ENCODE measurements at places on chromosomes 2 and 18. TPM values are rescaled to one million over a fixed set of nuclear protein-coding genes. Genes with fewer than 3 reads are reported as not detected.

The VIL1 gene
- total RNA-seq = 0.73 TPM

The SKOR2 gene
- not detected for total RNA-seq

The CBLN2 gene
- not detected for total RNA-seq

The B3GNT7 gene
- total RNA-seq = 0.49 TPM

The EHD3 gene
- 0.41 TPM for total RNA-seq

The PLEKHH2 gene
- 0.67 TPM for total RNA-seq

The DSG1 gene
- not detected for total RNA-seq

The DPYSL5 gene
- not detected for total RNA-seq

The GPR45 gene
- not detected for total RNA-seq

The RUFY4 gene
- total RNA-seq = 1.4 TPM

The IL36B gene
- not detected for total RNA-seq

The PAIP2B gene
- total RNA-seq = 1.5 TPM

The TCF7L1 gene
- not detected for total RNA-seq

The LMAN1 gene
- 69.5 TPM for total RNA-seq

The NFU1 gene
- total RNA-seq = 40.9 TPM

The RESP18 gene
- total RNA-seq = not detected

The DTNA gene
- total RNA-seq = not detected

The APCDD1 gene
- not detected for total RNA-seq

The DSC3 gene
- total RNA-seq = not detected

The TCF23 gene
- not detected for total RNA-seq

The DUSP2 gene
- total RNA-seq = 32.0 TPM

The NAGK gene
- total RNA-seq = 78.4 TPM

Data from activated CD8-positive, alpha-beta memory T cell treated with anti-CD3 and anti-CD28 coated beads, Interleukin-2, amount 10 ng/mL, durations not matched to agents 7 days and 5 days (primary cell).